ENCODE measurements at places on chromosomes 16 and 17.

- DNase-seq = no peak
Observed at GRCh38 chr17:1693339-1693738, 8.7 kb upstream of the PRPF8 start.

DNA sequence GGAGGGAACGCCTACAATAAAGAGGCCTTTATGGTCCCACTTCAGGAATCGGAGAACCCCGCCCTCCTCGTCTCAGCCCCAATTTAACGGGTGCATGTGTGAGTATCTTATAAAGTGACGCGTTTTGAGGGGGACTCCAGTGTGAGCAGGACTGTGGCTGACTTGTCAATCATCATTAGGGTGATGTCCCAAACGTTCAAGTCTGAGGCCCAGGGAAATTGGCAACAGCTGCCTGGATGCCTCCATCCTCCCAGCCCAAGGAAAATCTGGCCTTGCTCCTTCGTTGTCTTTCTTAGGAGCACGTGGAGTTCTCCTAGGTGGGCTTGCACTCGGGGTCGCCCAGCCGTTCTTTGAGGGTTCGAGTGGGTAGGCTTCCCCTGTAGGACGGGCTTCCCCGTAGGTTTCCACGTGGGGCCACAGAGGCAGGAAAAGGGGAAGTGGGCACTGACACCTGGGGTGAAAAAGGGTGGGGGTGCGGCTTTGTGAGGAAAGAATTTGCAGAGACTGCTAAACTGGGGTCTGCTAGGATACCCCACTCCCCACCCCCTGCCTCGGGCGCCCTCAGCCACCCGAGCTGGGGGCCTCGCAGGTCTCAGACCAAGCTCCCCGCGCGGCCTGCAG lies 561 bp upstream of the HERPUD1 start:
- no peak for DNase-seq

DNA sequence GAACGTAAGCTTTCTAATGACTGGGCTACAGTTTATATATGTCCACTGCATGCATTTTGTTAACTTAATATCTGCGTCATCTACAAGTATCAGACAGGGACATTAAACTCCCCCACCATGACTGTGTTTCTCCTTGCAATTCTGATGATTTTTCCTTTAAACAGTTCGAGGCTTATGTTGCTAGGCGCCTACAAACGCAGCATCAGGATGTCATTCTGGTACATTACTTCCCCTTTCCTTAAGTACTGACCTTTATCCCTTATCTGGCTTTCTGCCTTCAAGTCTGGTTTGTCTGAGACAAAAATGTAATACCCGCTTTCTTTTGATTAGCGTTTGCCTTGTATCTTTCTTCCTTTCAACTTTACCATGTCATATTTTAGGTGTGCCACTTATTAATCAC lies 362.4 kb downstream of the SLC39A11 start:
- no peak for DNase-seq

- DNase-seq = no peak
Observed at GRCh38 chr16:1613728-1614455, 1.7 kb downstream of the CRAMP1 start.

DNA sequence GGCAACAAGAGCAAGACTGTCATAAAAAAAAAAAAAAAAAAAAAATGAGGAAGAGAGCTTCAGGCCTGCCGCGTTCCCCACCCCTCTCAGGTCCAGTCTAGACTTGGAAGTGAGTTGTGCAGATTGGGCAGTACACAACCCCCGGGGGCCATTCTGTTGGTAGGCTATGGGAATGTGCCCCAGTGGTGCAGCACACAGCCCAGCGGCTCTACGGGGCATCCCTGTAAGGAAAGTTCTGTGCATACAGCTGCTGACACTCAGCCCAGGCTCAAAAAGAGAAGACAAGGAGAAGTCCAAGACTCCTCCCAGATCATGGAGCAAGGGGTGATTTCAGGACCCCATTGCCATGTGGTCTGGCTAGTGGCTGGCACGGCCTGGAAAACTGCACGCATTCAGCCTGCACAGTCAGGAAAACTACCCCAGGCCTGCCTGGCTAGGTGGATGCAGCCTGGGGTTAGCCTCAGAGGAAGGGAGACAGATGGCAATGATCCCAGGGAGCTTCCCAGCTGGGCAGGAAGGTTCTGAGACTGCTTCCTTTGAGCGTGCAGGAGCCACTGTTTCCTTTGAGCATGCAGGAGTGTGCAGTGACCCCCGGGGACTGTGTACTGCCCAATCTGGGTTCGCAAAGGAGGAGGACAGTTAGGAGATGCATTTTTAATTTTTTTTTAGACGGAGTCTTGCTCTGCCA lies 44.8 kb downstream of the PECAM1 start:
- no peak for DNase-seq
